ENCODE measurements at places on chromosomes 12 and 14.

DNA sequence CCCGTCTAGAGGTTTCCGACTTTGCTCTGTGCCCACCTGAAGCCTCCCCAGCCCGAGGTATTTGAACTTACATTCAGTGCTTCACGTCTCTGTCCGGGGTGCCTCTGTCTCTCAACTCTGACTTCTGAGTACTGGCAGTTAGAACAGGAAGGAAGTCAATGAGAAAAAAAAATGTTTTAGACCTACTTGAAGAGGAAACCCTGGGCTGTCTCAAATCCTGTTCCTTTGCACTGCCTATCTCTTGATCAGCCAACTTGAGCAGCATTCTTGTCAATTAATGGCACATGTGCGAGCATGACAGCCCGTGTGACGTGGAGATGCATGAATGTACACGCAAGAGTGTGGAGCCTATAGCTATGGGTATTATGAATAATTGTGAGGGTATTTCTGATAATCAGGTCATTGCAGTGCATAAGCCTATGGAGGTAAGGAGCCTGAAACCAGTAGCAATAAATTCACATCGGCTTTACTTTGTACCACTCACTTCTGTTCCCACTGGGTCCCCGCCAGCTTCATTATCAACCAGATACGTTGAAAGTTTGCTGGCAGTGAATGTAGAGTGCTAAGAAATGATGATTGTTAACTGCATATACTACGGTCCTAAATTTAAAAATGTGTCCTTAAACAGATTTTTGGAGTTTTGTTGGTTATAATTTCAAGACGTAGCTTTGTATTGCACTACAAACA is at the start of gene ARHGDIB:
Gene ARHGDIB, minus strand, starts transcription at position 136 of the 687 bp plus-strand sequence. CDS start 10,889 bp downstream, outside the sequence.
- DNase-seq, result no peak

DNA sequence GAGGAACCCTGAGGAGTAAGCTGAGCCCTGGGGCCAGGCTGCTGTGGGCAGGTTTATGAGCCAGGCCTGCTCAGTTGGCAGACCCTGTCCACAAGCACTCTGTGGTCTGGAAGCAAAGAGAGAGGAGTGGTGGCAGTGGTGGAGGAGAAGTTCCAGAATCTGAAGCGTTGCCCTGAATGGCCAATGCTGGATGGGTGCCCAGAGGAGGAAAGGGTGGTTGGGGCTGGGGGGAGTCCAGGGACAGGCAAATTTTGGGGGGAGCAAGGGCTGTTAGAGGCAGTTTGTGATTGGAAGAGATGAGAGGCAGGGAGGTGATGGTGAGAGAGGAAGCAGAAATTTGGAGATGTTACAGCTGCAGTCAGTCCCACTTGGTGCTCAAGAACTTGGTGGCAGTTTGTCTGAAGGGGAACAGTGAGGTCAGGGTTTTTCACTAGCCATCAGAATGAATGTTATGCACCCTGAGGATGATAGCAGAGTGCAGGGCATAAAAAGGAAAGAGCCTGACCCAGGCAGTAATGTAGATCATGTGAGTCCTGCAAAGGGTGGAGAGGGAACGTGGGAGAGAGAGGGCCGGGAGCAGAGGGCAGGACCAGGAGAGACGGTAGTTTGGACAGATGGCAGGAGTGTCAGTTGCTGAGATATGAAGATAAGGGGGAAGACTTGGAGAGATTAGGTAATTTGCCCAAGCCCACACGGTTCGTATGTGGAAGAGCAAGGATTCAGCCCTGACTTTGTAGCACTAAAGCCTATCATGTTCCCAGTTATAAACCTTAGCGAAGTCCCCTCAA is 51.2 kb downstream of the GALNT8 start:
- DNase-seq, result no peak

DNA sequence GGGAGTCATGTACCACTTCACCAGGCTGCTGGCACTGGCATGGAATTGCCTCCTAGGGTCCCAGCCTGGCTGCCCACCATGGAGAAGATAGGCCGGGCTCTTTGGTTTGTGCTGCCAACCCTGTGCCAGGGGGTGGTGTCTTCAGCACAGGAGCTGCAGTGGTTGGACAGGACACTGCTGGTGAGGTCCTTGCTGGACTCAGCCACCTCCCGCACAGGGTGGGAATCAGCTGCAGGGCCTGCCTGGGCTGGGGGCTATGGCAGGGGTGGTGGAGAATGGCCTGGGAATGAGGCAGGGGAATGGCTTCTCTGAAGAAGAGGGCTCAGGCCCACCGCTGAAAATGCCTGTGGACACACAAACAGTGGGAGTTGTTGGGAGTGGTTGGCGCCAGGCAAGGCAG is 70.6 kb upstream of the CAPRIN2 start:
- DNase-seq, result no peak

DNA sequence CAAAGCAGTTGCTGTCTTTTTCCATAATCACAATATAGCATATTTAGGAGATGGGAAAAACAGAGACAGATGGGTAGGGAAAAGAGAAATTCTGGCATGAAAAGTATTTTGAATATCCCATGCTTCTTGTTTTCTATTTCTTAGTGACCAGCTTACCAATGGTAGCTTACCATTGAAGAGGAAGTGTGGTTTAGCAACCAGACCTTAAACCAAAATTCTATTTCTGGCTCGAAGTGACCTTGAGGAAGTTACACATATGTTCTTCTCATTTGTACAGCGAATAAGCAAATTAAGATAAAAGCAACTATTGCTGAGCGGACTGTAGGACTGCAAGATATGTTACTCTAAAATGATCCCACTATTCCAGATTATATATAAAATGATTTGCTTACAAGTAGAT is 82.9 kb downstream of the FGD4 start:
- DNase-seq, result no peak

DNA sequence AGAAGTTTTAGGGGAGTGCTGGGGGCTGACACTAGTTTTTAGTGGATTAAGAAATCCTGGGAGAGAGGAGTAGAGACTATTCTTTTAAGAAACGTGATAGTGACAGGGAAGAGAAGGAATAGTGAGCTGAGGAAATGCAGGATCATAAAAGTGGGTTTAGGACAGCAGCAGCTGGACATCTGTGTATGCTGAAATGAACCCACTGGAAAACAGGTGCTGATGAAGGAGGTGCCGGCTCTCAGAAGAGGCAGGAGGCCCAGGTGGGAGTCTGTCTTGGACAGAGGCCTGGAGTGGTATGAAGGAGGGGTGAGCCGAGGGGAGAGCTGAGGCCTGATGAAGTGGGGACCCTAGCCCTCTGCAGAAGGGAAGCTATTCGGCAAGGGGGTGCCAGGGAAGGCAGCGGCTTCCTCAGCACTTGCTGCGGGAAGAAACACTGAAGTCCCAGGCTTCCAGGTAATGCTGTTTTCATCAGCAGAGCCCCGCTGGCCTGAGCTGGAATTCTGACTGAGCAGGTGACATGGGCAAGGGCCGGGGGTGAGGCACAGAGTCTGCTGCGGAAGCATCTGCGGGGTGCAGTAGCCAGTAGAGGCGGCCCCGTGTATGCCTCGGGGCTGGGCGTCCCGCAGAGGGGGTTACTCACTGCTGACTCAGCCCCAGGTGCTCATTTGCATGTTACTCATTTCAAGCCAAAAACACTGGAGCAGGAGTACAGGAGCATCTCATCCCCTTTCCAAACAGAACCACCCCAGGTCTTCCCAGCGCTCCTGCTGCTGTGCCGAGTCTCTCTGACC is 89.7 kb downstream of the TMCC3 start:
- DNase-seq, result peak; percentile 63

DNA sequence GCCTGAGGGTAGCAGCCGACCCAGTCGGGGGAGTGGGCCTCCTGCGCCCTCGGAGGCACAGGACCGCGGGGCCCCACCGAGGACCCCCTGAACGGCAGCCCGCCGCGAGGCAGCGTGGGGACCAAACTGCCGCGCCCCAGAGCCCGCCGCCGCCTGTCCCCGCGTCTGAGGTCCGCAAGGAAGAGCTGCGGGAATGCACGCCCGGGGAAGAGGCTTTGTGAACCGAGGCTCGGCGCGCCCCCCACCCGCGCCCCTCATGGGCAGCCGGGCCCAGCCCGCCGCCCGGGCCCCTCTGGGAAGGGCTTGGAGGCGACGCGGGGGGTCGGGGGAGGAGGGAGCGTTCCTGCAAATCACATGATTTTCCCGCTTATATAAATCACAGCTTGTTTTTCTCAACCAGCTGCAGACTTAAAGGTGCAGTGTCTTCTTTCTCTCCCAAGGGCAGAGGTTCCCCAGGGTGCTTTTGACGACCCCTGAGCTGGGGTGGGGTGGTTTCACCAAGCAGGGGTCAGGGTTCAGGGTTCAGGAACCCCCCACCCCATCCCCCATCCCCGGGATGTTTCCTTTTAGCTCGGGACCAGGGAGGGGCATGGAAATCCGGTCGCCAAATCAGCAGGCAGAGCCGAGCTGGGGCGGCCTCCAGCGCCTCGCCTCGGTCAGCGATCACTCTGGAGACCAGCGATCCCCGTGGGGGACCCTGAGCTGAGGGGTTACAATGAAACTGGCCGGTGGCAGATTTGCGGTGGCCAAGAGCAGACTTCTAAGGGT is 44.7 kb upstream of the ATP23 start:
- peak; percentile 65 for DNase-seq

- peak; percentile 89 for DNase-seq
These were observed 89.8 kb downstream of the ZFP36L1 start for GRCh38 chr14:68703093-68703492.

DNA sequence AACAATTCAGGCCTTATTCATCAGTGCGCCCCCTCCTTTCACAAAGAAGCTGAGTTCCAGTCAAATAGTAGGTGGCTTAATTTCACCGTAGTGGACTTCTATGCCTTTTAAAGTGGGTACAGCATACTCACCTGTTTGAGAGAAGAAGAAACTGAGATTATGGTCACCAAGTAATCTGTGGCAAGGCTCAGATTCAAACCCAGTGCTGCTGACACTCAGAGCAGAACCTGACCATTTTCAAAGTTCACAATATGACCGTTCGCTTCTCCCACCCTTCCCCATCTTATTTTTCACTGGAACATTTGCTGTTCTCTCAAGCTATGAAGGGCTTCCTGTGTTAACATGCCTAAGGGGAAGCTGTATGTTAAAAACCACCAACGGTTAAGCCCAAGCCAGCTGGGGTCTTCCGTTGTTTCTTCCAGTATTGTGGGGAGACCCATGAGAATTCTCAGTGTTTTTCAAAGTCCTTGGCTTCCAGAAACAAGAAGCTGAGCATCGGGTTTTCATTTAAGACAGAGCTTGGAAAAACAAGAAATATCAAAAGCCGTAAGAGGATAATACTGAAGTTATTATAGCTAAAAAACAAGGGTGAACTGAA is 6.1 kb upstream of the PSMA6 start:
- no peak for DNase-seq

GRCh38 chr12:104201238-104202001 is 14.2 kb upstream of the TXNRD1 start:
- peak; percentile 53 for DNase-seq

DNA sequence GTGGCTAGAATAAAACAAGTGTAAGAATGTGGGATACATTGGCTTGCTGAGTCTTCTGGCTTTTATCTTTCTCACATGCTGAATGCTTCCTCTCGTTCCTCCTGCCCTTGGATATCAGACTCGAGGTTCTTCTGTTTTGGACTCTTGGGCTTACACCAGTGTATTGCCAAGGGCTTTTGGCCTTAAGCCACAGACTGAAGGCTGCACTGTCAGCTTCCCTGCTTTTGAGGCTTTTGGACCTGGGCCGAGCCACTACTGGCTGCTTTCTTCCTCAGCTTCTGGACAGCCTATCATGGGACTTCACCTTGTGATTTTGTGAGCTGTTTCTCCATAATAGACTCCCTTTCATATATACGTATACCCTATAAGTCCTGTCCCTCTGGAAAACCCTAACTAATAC is 300.9 kb upstream of the STXBP6 start:
- DNase-seq, result no peak

GRCh38 chr12:117218149-117218548 is 27.9 kb upstream of the FBXO21 start:
- DNase-seq, result no peak

- DNase-seq, result no peak
These were observed 384.2 kb downstream of the ATP23 start for GRCh38 chr12:58325561-58325960.
